ENCODE measurements at places on chromosomes 1 and 21.

DNA sequence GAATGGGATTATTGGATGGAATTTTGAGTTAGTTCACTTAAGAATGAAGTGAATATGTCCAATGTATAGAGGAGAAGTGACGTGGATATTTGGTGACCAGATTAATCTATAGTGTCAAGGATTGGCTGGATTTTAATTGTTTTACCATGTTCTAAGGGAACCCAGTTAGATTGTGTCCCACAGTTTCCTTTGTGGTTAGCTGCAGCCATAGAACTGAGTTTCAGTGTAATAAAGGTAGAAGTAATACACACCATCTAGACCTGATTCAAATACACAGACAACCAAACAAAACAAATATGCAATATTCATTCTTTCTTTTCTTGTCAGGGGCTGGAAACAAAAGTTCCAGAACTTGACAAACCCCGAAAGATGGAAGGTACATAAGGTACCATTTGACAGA, 88.0 kb upstream of the RGS18 start:
- no peak for DNase-seq

- no peak for DNase-seq
Measured at GRCh38 chr1:187481581-187482148, 652.9 kb downstream of the PLA2G4A start.

GRCh38 chr1:208933984-208934525, 649.5 kb upstream of the CAMK1G start:
- no peak for DNase-seq

- no peak for DNase-seq
Measured at GRCh38 chr1:18573170-18573569, 57.5 kb upstream of the PAX7 start.

DNA sequence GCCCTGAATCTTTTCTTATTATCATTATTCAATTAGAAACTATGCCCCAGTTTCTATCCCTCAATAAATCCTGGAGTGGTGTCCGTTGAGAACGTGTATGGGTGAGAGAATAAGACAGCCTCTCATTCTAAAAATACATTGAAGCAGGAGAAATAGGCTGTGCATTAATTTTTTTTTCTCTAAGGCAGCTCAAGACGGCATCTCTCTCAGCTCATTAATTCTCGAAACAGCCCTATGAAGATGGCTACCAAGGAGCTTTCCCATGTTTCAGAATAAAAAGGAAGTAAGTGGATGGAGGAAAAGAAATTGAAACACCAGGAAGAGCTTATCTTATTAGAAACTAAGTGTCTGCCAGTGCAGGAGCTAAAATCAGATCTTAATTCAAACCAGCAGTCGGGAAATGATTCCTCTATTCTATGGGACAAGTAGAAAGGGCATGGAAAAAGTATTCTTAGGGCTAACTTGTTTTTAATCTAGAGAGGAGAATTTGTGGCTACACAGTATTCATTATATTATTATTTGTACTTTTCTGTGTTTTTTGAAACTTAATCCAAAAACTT, 347.1 kb upstream of the PLD5 start:
- DNase-seq: no peak

- DNase-seq: no peak
Measured at GRCh38 chr1:69221524-69221923, 346.2 kb upstream of the LRRC7 start.

DNA sequence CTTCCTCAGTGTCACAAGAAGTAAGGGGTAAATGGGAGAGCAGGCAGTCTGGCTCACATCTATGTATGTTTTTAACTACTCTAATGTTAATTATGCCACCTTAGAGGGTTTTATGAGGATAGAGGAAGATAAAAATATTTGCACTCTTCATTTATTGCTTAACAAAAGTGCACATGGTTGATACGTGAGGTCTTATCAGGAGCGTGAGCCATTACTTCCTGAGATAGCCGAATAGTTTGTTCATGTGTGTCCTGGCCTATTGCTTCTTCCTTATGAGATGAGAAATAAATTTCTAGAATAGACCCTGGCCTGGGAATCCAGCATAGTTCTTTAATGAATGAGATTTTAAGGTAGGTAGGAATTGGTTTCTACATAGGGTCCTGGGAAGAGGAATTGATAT, 471.1 kb upstream of the B3GALT2 start:
- no peak for DNase-seq

GRCh38 chr1:145846201-145846612, 777 bp downstream of the NUDT17 start:
- peak; percentile 21 for DNase-seq

GRCh38 chr21:15260604-15261003, 195.8 kb upstream of the NRIP1 start:
- DNase-seq: no peak

GRCh38 chr1:91764471-91765115, 121.4 kb downstream of the TGFBR3 start:
- DNase-seq: no peak

GRCh38 chr1:193951984-193952383, 765.6 kb upstream of the B3GALT2 start:
- DNase-seq: no peak

DNA sequence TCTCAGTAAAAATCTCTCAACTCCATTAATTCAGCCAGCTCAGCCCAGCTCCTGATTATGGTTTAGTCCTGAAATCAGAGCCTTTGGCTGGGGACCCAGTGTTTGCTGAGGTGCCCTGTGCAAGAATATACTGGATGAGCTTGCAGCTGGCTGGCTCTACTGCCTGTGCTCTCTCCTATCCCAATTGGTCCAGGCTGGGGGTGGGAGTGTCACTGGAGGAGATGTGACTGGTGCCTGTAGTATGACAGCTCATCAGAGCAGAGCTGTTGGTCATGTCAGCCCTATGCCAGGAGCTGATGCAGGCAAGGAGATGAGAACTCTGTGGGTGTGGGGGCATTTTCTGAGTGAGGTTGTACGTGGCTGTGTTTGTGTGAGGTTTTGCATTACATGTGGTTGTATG, 87.0 kb downstream of the TNR start:
- DNase-seq: no peak

GRCh38 chr21:45309069-45309986, 21.6 kb upstream of the POFUT2 start:
- peak; percentile 42 for DNase-seq

GRCh38 chr1:32447469-32448185, 17.2 kb upstream of the ZBTB8B start:
- DNase-seq: no peak

DNA sequence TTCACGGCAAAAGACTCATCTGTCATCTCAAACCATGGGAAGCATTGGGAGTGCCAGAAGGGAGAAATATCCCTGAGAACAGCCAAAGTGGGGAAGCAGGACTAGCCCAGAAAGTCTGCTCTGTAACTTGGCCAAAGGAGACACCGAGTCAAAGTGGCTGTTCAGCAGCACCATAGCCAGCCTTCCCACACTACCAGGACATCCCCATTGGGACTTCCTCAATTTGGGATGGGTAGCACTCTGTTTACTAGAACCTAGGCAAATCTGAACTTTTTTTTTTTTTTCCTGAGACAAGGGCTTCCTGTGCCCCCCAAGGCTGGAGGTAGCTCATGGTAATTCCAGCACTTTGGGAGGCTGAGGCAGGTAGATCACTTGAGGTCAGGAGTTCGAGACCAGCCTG, 93.0 kb downstream of the ENAH start:
- DNase-seq: no peak

- DNase-seq: no peak
Measured at GRCh38 chr1:215517441-215517891, 49.6 kb upstream of the KCTD3 start.

GRCh38 chr1:14138687-14139086, 438.7 kb downstream of the PRDM2 start:
- DNase-seq: no peak

- DNase-seq: no peak
Measured at GRCh38 chr1:231139125-231139649, 22.7 kb upstream of the TRIM67 start.

DNA sequence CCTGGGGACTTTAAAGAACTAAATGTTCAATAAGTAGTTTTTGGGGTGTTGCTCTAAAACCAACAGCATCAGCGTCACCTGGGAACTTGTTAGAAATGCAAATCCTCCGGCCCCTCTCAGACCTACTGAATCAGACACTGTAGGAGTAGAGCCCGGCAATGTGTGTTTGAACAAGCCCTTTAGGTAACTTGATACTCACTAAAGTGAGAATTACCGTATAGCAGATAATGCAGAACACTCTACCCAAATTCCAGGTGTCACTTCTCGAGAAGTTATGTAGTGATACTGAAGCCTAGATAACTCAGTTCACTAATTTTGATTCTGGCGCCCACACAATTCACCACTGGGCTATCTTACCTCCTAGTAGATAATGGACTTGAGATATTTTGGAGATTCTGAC, 3.7 kb upstream of the DPT start:
- no peak for DNase-seq

DNA sequence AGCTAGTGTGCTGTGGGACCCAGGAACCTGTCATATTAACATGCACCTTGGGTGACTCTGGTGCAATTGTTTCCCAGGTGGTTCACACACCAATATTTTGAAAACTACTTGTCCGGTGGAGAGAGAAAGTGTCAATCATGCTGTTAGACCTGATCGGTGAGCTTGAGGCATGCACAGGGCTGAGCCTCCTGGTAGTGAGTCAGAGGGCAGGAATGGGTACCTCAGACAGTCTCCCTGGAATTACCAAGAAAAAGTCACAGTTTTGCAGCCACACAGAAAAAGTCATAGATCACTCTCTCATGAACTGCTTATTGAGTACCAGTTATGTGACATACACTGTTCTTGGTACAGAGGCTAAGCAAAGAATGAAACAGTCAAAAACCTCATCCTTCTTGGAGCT, 140.1 kb upstream of the NFIA start:
- DNase-seq: no peak

DNA sequence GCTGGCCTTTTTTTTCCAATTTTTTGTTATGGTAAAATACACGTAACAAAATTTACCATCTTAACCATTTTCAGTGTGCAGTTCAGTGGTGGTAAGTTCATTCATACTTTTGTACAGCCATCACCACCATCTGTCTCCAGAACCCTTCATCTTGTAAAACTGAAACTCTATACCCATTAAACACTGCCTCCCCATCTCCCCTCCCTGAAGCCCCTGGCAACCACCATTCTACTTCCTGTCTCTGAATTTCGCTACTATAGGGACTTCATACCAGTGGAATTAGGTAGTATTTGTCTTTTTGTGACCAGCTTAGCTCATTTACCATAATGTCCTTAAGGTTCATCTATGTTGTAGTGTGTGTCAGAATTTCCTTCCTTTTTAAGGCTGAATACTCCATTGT, 8.7 kb downstream of the PKNOX1 start:
- DNase-seq: no peak

DNA sequence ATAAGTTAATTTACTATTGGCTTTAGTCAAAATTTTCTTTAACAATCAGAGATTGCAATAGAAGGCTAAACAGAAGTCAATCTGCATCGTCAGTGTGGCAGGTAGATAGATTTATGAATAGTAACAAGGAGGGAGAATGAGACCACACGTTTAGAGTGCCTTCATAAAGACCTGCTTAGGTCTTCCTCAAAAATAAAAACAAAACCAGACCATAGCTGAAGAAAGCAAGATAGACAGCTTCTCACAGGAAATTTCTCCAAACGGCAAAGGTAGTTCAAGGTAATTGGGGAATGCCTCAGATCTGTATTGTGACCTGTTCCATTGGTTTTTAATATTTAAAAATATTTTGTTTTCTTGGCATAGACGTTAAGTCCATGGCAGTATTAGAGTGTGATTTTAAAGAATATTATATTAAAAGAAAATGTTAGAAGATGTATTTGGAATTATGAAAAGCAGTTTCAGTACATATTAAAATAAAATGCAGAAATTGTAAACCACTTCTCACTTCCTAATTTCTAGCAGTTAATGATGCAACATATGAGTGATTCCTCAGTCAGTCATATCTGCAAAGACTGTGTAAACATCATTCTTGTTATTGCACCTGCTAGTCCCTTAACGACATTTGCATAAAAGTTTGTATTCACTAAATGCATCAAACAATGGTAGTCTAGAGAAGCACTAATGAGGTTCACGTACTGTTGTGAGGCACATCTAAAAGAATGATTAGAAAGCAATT, 278.0 kb downstream of the HLX start:
- DNase-seq: no peak

DNA sequence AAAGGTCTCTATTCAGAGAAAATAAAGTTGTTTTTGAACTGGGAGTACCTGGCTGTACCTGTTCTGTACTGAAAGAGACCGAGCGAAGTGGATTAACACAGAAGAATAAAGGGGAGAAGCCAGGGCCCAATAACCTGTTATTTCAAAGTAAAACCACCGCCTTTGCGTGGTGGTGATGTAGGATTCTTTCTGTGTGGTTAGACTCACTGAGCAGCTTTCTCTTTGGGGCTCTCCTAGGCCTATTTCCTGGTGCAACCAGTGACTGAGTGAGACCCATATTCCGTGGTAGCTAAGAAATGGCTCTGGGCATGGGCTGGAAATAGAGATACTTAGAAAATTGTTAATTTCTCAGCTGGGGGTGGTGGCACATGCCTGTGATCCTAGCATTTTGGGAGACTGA, 99.9 kb downstream of the XCL2 start:
- no peak for DNase-seq

- DNase-seq: no peak
Measured at GRCh38 chr1:37438869-37439343, 35.5 kb upstream of the ZC3H12A start.

GRCh38 chr1:54547601-54548388, at the start of gene ACOT11:
Gene ACOT11 (plus strand): TSS chr1:54548228. CDS start chr1:54548310, 82 bp downstream.
- DNase-seq: no peak

- no peak for DNase-seq
Measured at GRCh38 chr1:212247179-212247721, 38.0 kb upstream of the PPP2R5A start.

GRCh38 chr21:41321908-41322495, 5.4 kb downstream of the FAM3B start:
- DNase-seq: no peak

GRCh38 chr1:96308314-96308713, 413.3 kb upstream of the PTBP2 start:
- DNase-seq: no peak

- no peak for DNase-seq
Measured at GRCh38 chr1:188425687-188426086, 1596.9 kb downstream of the PLA2G4A start.

- DNase-seq: no peak
Measured at GRCh38 chr1:14543191-14543840, 55.2 kb upstream of the KAZN start.

GRCh38 chr1:25723250-25723880, 76.6 kb upstream of the SELENON start:
- no peak for DNase-seq

- DNase-seq: no peak
Measured at GRCh38 chr1:207397525-207397926, 56.6 kb upstream of the CR2 start.

DNA sequence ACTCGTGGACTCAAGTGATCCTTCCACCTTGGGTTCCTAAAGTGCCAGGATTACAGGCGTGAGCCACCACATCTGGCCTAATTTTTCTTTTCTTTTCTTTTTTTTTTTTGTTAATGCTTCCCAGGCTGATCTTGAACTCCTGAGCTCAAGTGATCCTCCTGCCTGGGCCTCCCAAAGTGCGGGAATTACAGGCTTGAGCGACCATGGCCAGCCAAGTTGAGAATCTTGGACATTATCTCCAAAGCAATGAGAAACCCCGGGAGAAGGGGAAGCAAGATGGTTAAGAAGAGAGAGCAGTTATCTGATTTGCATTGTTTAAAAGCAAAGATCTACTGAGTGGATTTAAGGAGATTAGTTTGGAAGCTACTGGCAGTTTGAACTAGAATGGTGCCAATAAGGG, 9.1 kb downstream of the HIPK1 start:
- no peak for DNase-seq

All from stimulated activated CD4-positive, alpha-beta T cell treated with anti-CD3 and anti-CD28 coated beads, Interleukin-1b, Interleukin-23, amount 100 ng/mL, for 48 hours (primary cell).